ENCODE measurements at places on chromosomes 11 and 22.

DNA sequence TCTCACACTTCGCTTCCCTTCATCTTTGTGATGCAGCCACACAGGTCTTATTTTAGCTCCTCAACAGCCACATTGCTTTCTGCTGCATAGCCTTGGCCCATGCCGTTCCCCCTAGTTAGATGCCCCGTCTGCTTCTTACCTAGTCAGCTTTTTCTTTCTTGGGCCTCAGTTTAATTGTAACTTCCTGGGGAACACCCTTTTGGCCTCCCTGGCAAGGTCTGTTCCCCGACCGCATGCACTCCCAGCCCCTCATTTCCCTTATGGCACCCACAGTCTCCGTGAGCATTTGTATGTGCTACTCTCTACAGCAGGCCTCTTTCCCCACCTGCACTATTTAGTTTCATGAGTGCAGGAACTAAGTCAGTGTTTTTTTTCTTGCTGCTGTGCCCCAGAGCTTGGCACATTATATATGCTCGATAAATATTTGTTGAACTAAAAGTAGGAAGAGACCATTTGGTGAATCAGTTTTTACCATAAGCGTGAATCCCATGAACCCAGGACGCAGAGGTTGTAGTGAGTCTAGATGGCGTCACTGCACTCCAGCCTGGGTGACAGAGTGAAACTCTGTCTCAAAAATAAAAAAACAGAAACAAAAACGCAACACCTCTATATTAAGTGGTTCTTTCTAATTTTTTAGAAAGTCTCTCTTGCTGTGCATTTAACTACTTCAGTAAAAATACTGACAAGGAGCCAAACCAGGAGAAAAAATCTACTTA, 38.5 kb downstream of the TNRC6B start:
- peaks cover 8% of the 10 kb centered on the region for H3K36me3 ChIP-seq
- H3K27me3 ChIP-seq, result no peaks in the 10 kb centered on the region
- peak overlapping the region; percentile 62 for H3K4me3 ChIP-seq
- peak overlapping the region; percentile 85 for H3K27ac ChIP-seq
- peaks cover 56% of the 10 kb centered on the region for H3K4me1 ChIP-seq

DNA sequence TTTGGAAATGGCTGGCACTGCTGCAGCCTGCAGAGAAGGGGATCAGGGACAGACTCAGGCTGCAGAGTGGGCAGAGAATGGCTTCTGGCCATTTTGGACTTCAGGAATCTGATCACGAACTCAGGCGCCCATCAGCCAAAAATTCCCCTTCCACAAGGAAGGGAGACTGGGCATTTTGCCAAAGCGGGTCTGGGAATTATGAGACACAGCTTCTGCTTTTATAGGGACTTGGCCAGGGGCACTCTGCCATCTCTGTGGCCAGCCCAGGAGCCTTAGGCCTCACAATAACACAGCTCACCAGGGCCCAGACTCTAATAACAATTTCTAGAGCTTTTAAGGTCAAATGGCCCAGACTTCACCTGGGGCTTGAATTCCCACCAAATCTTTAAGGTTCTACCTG, 74.7 kb downstream of the CHST1 start:
- no peak overlapping the region for H3K27ac ChIP-seq
- H3K4me1 ChIP-seq, result no peaks in the 10 kb centered on the region
- H3K27me3 ChIP-seq, result peaks cover 11% of the 10 kb centered on the region
- no peak for DNase-seq
- no peaks in the 10 kb centered on the region for H3K36me3 ChIP-seq

DNA sequence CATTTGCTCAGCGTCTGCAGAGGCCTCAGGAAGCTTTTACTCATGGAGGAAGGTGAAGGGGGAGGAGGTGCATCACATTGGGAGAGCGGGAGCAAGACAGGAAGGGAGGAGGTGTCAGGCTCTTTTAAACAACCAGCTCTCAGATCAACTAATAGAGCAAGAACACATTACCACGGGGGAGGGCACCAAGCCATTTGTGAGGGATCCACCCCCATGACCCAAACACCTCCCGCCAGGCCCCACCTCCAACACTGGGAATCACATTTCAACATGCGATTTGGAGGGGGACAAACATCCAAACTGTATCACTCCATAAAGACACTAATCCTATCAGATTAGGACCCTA, 18.9 kb upstream of the THY1 start:
- H3K4me3 ChIP-seq, result no peak overlapping the region
- no peak overlapping the region for H3K27ac ChIP-seq
- DNase-seq, result no peak
- no peaks in the 10 kb centered on the region for H3K36me3 ChIP-seq
- H3K4me1 ChIP-seq, result peaks cover 3% of the 10 kb centered on the region

- peaks cover 6% of the 10 kb centered on the region for H3K4me1 ChIP-seq
- no peak for DNase-seq
- no peak overlapping the region for H3K27ac ChIP-seq
- H3K36me3 ChIP-seq, result peaks cover 30% of the 10 kb centered on the region
Measured at GRCh38 chr11:74070723-74071492, 62.0 kb upstream of the UCP3 start.

DNA sequence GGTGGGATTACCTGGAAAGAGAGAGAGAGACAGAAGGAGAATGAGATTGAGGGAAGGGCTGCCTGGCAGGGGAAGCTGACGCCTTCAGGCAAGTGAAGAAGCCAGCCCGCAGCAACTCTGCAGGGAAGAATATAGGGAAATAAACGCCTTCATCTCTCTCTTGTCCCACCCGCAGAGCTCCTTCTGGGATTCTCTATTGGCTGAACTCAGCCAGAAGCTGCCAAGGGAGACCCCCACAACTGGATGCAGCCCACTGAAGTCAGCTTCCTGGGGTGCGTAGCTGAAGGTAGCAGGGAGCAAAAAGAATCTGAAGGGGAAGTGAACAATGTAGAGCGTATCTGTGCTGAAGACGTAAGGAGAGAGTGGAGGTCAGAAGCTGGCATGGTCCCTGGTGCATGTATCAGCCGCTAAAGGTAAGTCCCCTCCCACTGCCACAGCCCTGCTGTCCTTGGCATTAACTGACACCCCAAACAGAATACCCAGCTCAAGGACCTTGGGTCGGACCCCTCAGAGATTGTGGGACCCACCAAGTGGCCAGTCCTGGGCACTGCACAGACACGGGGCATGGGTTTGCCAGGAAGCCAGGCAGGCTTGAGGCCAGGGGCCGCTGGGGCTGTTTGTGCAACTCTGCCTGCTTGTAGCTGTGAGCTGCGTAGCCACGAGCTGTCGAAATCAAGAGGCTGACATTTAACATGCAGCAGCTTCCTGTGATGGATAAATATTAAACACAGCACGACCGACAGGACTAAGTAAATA, 469.9 kb downstream of the MN1 start:
- H3K36me3 ChIP-seq, result no peaks in the 10 kb centered on the region
- H3K4me1 ChIP-seq, result no peaks in the 10 kb centered on the region
- H3K27me3 ChIP-seq, result peaks cover 10% of the 10 kb centered on the region

GRCh38 chr11:16392616-16393015, 36.3 kb upstream of the SOX6 start:
- H3K27me3 ChIP-seq, result no peaks in the 10 kb centered on the region
- H3K4me3 ChIP-seq, result no peak overlapping the region
- no peak for DNase-seq
- H3K27ac ChIP-seq, result no peak overlapping the region

GRCh38 chr11:45459491-45459890, 173.3 kb upstream of the SYT13 start:
- no peaks in the 10 kb centered on the region for H3K36me3 ChIP-seq
- peaks cover 18% of the 10 kb centered on the region for H3K27me3 ChIP-seq
- no peak overlapping the region for H3K4me3 ChIP-seq

- no peak within 1 kb of the TSS for H3K27ac ChIP-seq
- H3K4me1 ChIP-seq, result peaks cover 7% of the 10 kb centered on the region
- H3K4me3 ChIP-seq, result peak within 1 kb of the TSS; percentile 82
- peak; percentile 27 for DNase-seq
- H3K36me3 ChIP-seq, result no peaks in the 10 kb centered on the region
Measured at GRCh38 chr11:111512296-111513239, at the start of gene BTG4. Gene BTG4 (minus strand): TSS chr11:111512386. CDS start chr11:111498776, 13,610 bp downstream.

DNA sequence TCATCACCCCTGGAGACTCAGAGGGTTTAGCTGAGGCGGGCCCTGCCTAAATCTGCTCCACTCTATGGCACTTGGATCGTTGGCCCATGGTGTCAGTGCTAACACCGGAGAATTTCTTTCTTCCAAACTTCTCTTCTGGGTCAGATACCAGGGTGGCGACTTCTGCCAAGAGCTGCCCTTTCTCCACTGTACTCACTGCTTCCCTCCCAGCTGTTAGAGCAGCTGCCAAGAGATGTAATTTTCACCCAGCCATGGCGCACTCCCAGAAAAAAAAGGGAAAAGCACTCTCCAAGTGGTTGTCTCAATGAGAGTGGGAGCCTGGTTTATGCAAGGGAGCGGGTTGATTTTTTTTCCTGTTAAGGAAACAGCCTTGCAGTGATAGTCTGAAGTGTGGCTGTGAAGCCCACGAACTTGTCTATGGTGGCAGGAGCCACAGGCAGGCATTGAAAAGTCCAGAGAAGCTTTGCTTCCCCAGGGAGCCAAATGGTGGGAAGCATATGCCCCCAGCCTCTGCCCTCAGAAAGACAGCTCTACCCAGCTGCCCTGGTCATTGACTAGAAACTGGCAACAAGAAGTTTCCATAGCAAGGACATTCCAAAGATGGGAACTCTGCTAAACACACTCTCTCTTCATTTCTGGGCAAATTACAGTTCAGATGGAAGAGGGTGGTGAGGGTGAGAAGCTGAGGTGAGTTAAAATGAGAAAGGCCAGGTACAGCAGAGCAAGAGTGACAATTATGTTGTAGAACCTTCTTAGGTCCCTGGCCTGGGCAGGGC, 10.7 kb downstream of the PCSK7 start:
- H3K4me1 ChIP-seq, result peaks cover 7% of the 10 kb centered on the region

- no peak overlapping the region for H3K27ac ChIP-seq
- no peaks in the 10 kb centered on the region for H3K4me1 ChIP-seq
Measured at GRCh38 chr11:84413549-84413948, 1127.4 kb upstream of the CCDC90B start.

DNA sequence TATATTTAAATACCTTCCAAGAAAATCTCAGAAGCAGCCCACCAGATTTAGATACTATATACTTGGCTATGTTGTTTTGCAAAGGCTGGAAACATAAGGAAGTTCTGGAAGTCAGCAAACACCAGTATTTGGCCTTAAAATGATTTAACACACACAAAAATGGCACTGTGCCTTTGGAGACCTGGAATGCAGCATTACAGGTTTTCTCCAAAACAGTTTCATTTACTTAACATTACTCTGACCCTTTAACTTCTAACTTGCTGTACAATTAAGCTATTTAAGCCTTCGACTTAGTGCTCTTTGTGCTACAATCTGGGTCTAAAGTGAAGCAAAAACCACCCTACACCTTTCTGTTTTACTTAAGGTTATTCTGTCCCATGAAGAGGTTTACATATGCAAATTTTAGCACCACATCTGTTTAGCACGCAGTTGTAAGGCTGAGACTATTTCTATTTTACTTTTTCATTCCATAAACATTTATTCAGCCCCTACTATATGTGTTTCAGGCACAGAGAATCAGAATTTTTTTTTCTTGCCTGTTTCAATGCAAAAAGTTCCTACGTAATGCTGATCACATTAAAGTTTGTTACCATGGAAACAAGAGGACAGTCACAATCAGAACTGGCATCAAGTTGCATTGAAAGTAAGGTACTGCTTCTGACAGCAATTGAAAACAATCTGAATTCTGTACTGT, 70.3 kb downstream of the MAML2 start:
- no peaks in the 10 kb centered on the region for H3K27me3 ChIP-seq
- H3K4me3 ChIP-seq, result peak overlapping the region; percentile 50
- H3K4me1 ChIP-seq, result peaks cover 15% of the 10 kb centered on the region
- peaks cover 27% of the 10 kb centered on the region for H3K36me3 ChIP-seq

- peaks cover 6% of the 10 kb centered on the region for H3K27me3 ChIP-seq
- no peak overlapping the region for H3K27ac ChIP-seq
- no peak for DNase-seq
- no peaks in the 10 kb centered on the region for H3K36me3 ChIP-seq
- no peaks in the 10 kb centered on the region for H3K4me1 ChIP-seq
- H3K4me3 ChIP-seq, result no peak overlapping the region
Measured at GRCh38 chr11:105230586-105230985, 91.0 kb upstream of the CARD18 start.

DNA sequence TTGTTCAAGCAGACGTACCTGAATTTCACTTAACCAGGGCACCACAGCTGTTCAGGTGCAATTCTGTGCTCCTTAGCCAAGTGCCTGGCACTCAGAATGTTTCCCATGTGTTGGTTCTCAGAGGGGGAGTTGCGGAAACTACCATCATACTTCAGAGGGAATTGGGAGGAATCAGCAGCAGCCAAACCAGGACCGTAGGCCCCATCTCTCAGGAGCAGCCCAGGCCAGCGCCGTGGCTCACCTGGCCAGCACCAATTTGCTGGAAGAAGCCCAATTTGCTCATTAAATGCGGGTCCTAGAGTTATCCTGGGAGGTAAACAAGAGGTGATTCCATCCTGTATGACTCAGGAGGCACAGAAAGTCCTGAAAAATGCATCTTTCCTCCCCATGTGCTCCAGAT, 435.4 kb downstream of the BRD1 start:
- no peak overlapping the region for H3K27ac ChIP-seq
- H3K36me3 ChIP-seq, result no peaks in the 10 kb centered on the region
- H3K27me3 ChIP-seq, result peaks cover 12% of the 10 kb centered on the region

- peaks cover 25% of the 10 kb centered on the region for H3K4me1 ChIP-seq
- H3K36me3 ChIP-seq, result no peaks in the 10 kb centered on the region
- peak; percentile 94 for DNase-seq
- H3K27ac ChIP-seq, result peak overlapping the region; percentile 5
- no peak overlapping the region for H3K4me3 ChIP-seq
Measured at GRCh38 chr22:45994491-45995404, 17.8 kb upstream of the WNT7B start.

DNA sequence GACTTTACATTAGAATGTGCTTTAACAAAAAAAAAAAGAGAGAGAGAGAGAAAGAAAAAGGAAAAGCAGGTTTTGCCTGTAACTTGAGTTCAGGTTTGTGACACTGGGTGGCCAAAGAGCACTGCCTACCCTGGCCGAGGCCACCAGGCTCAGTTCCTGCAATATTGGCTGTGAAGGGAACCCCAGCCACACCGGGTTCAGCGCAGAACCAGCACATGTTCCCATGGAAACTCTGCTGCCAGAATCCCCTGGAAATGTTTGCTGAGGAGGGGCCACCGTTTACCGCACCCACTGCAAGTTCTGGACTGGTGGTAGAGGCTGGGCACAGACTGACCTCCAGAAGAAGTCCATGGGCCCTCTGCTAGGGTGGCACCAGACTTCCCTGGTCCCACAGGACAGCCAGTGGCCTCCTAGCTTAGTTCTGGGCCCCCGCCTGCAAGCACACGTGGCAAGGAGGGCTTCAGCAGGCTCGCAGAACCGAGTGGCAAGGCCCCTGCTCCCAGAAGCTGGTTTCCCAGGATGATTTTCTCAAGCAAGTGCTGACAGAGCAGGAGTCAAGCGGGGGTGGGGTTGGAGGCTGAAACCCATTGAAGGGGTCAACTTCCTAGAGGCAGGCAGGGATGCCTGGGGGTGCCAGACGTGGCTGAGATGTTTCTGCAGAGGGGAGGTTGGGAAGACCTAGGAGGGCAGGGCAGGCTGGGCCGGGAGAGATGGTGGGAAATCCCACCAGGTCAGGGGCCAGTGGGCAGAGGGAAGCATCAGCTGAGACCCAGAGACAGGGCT, 51.2 kb downstream of the NFAM1 start:
- DNase-seq, result no peak
- peaks cover 15% of the 10 kb centered on the region for H3K27me3 ChIP-seq
- no peak overlapping the region for H3K27ac ChIP-seq
- H3K4me1 ChIP-seq, result peaks cover 16% of the 10 kb centered on the region
- H3K4me3 ChIP-seq, result no peak overlapping the region
- no peaks in the 10 kb centered on the region for H3K36me3 ChIP-seq

GRCh38 chr11:40445391-40445790, 1014.1 kb downstream of the LRRC4C start:
- H3K27me3 ChIP-seq, result no peaks in the 10 kb centered on the region
- no peak overlapping the region for H3K4me3 ChIP-seq
- no peaks in the 10 kb centered on the region for H3K36me3 ChIP-seq
- H3K27ac ChIP-seq, result no peak overlapping the region
- DNase-seq, result no peak
